CD4-positive, alpha-beta memory T cell (primary cell): ENCODE measurements at places on chromosomes 13 and 19.

GRCh38 chr19:49098795-49099194 is 13.5 kb downstream of the SNRNP70 start:
- no peak for DNase-seq

DNA sequence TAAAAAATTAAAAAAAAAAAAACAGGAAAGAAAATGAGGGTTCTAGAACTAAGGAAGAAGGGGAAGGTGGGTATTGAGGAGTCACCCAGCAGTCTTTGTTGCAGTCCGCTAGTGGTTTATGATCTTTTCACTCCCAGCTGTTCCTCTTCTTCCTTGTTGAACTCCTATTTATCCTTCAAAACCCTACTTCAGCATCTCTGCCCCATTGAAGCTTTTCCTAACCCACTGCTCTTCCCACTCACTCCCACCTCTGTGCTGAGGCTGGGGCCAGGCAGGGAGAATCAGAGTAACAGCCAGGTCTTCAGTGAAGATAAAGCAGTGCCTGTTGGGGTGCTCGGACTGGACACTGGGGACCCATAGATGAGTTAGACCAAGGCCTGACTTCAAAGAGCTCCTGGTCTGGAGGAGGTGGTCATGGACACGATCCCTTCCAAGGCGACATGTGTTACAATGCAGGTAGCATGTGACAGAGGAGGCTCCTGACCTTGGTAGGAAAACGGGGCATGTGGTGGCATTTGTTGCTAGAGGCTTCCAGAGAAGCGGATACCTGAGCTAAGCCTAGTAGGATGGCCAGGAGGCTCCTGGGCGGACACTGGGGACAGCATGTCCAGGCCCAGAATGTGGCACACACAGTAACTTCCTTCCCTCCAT is 11.4 kb downstream of the RUVBL2 start:
- DNase-seq = no peak

- DNase-seq = no peak
These were observed 7.7 kb downstream of the KDM4B start for GRCh38 chr19:4976401-4977298.

DNA sequence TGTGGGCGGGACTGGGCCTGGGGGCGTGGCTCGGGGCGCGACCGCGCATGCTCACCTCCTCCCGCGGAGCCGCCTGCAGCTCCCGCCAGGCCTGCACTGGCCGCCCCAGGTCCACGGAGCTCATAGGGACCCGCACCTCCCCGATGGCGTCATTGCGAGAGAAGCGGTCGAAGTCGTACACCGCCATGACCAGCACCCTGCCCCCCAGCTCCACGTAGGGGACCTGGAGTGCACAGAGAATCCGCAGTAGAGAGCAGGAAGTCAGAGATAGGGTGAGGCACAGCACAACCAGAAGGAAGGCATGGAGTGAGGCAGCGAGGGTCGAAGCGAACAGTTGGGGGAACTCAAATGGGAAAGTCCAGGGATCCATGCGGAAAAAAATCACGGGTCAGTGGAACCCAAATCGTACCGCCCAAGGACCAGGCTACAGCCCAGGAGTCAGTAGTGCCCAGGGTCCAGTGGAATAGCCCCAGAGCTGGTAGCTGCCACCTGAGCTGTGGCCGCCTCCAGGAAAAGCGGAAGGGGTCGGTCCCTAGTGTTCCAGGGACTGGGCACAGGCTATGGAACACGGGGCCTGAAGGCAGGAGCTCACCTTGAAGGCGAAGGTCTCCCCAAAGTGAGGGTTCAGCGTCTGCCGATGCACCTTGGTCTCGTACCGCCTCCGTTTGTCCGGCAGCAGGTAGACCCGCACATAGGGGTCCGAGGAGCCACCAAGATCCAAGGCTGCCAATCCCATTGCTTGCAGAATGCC is 4.8 kb downstream of the SYT5 start:
- no peak for DNase-seq

DNA sequence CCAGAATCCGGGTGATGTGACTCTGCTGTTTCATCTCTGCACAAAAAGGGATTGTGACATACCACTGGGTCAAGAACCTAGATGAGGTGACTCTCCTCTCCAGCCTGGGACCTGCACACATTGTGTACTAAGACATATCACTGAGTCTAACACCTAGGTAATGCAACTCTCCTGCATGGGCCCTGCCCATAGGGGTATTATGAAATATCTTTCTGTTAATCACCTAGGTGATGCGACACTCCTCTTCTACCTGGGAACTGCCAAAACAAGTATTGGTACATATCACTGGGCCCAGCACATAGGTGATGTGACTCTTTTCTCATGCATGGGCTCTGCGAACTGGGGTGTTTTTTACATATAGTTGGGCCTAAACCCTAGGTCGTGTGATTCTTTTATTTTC is 35.5 kb upstream of the ZNF254 start:
- no peak for DNase-seq
